ENCODE measurements at places on chromosomes 3 and 15. TPM values are rescaled to one million over a fixed set of nuclear protein-coding genes. Genes with fewer than 3 reads are reported as not detected.

DNA sequence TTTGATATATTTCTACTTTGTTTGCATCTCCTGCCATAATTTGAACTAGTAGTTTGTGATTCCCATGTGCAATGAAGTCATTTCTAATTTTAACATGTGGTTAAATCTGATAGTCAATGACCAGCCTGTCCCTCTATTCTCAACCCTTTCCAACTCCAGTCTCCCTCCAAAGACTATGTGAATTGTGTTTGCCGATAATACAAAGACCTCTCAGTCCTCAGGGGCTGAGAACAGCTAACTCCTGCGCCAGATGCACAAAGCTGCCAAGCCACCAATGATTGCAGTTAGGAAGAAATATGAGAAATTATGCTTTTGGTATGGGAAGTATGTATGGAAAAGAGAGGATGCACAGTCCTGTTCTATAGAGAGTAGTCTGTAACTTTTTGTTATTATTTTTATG is 54.0 kb downstream of the KCNH8 start:
- no peak overlapping the region for H3K4me3 ChIP-seq
- DNase-seq, result no peak
- H3K4me1 ChIP-seq, result no peaks in the 10 kb centered on the region

The SPRED1 gene
- total RNA-seq, result 57.7 TPM

The CHRFAM7A gene
- total RNA-seq, result 9.6 TPM

The PRRT3 gene
- total RNA-seq, result 2.1 TPM

GRCh38 chr15:101070024-101070423 is 150.9 kb downstream of the LRRK1 start:
- no peaks in the 10 kb centered on the region for H3K27me3 ChIP-seq
- peak overlapping the region; percentile 54 for H3K27ac ChIP-seq
- peak; percentile 24 for DNase-seq
- H3K4me3 ChIP-seq, result no peak overlapping the region
- peaks cover 27% of the 10 kb centered on the region for H3K36me3 ChIP-seq

- no peaks in the 10 kb centered on the region for H3K36me3 ChIP-seq
- H3K4me3 ChIP-seq, result no peak overlapping the region
- DNase-seq, result no peak
- no peak overlapping the region for H3K27ac ChIP-seq
- no peaks in the 10 kb centered on the region for H3K4me1 ChIP-seq
- no peaks in the 10 kb centered on the region for H3K27me3 ChIP-seq
Measured at GRCh38 chr3:65259946-65260345, 572.1 kb upstream of the ADAMTS9 start.

DNA sequence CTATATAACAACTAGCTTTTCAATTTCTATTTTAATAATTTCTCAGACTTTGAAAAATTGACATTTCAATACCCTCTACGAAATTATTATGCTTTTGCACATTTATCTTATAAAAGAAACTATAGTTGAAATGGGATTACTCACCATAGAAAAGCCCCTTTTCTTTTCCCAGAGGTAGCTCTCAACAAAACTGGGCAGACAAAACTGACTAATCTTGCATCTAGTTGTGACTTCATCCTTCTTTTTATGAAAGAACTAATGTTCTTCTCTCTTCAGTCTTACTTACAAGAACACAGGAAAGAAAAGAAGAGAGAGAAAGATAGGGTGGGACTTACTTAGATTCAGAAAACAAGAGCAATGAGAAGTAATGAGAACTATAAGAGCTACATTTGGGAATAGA is 61.0 kb downstream of the GPR160 start:
- H3K27me3 ChIP-seq, result no peaks in the 10 kb centered on the region
- H3K27ac ChIP-seq, result no peak overlapping the region
- no peak for DNase-seq
- H3K4me3 ChIP-seq, result no peak overlapping the region
- H3K36me3 ChIP-seq, result peaks cover 100% of the 10 kb centered on the region

- H3K4me1 ChIP-seq, result peaks cover 6% of the 10 kb centered on the region
- H3K27ac ChIP-seq, result no peak overlapping the region
- DNase-seq, result no peak
- no peak overlapping the region for H3K4me3 ChIP-seq
- no peaks in the 10 kb centered on the region for H3K36me3 ChIP-seq
Measured at GRCh38 chr3:108528459-108529252, 18.3 kb upstream of the MYH15 start.

- DNase-seq, result no peak
- no peaks in the 10 kb centered on the region for H3K36me3 ChIP-seq
- H3K4me1 ChIP-seq, result no peaks in the 10 kb centered on the region
- H3K27me3 ChIP-seq, result no peaks in the 10 kb centered on the region
- no peak overlapping the region for H3K4me3 ChIP-seq
- no peak overlapping the region for H3K27ac ChIP-seq
Measured at GRCh38 chr3:156469456-156469855, 85.5 kb downstream of the SSR3 start.

- H3K27me3 ChIP-seq, result no peaks in the 10 kb centered on the region
- H3K27ac ChIP-seq, result no peak overlapping the region
- DNase-seq, result no peak
Measured at GRCh38 chr15:62344806-62345539, 179.9 kb upstream of the C2CD4B start.

The CCR9 gene
- not detected for total RNA-seq

The CD80 gene
- 8.6 TPM for total RNA-seq

DNA sequence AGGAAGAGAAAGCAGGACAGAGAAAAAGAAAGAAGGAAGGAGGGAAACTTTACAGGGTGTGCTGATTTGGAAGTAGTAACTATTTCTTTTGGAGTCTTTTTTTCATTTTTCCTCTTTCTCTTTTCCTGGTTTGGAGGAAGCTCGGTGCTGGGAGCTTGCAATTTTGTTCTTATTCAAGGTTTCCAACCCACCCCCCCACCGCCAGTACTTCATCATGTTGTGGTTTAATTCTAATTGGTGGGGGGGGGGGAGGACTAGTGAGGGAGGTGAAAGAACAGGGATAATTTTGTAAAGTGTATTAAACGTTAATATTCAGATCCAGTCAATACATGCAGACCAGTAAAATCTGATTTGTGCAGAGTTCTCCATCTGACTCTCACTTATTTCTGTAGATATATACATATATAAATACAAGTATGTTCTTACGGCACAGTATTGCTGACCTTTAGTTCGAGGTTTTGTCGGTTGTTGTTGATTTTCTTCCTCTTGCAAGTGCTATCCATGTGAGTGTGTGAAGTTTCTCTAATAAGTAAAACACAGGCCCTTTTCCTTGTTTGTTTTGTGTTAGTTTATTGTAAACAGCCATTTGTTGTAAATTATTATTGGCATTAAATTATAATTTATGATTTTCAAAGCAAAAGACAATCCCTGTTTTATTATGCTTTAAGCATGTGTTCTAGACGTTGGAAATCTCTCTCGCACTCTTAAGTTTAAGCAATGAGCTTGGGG is 9.3 kb downstream of the NR2F2 start:
- H3K27ac ChIP-seq, result peak overlapping the region; percentile 90
- H3K36me3 ChIP-seq, result peaks cover 13% of the 10 kb centered on the region
- H3K4me3 ChIP-seq, result peak overlapping the region; percentile 71
- DNase-seq, result no peak
- H3K27me3 ChIP-seq, result peaks cover 14% of the 10 kb centered on the region
- H3K4me1 ChIP-seq, result peaks cover 17% of the 10 kb centered on the region

GRCh38 chr3:145942052-145942451 is 218.9 kb downstream of the PLOD2 start:
- H3K4me3 ChIP-seq, result no peak overlapping the region
- no peaks in the 10 kb centered on the region for H3K36me3 ChIP-seq
- DNase-seq, result no peak
- no peaks in the 10 kb centered on the region for H3K4me1 ChIP-seq
- H3K27ac ChIP-seq, result no peak overlapping the region

GRCh38 chr3:33061782-33062181 is 35.2 kb downstream of the GLB1 start:
- H3K4me3 ChIP-seq, result no peak overlapping the region
- DNase-seq, result no peak
- H3K4me1 ChIP-seq, result peaks cover under 1% of the 10 kb centered on the region
- H3K36me3 ChIP-seq, result peaks cover 84% of the 10 kb centered on the region
- H3K27ac ChIP-seq, result no peak overlapping the region

GRCh38 chr3:71442652-71443042 is 140.9 kb downstream of the FOXP1 start:
- H3K4me1 ChIP-seq, result peaks cover 81% of the 10 kb centered on the region
- H3K27ac ChIP-seq, result peak overlapping the region; percentile 82
- no peaks in the 10 kb centered on the region for H3K36me3 ChIP-seq
- no peaks in the 10 kb centered on the region for H3K27me3 ChIP-seq
- no peak for DNase-seq

DNA sequence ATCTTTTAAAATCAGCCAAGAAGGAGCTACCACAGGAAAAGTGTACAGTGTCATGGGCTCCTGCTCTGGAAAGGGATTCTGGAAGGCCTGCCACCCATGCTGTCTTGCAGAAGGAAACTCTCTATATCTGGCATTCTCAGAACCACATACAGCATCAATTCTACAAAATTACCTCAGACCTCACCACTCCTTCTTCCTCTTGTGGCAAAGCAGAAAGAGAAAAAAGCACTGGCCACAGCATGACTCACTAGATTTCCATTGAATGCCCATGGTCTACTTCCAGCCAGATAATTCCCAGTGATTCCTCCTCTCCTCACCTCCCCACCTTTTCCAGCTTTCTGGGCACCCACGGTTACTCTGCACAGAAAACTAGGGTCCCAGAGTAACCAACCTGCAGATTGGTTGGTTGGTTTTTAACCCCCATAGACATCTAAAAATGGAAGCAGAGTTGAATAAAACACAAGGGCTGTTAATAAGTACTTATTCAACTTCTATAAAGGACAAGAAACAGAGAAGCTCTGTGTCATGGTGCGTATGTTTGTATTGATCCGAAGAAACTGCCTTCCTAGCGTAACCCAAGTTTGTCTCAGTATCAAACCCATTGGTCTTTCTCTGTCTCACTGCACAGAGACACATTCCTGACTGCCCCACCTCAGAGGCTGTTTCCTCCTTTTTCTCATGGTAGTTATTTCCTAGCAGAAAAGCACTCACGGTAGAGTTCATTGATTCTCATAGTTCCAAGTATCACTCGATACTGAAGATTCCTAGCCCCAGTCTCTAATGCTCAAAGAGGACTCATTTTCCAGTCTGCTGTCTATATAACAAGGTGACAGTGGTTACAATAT is 67.7 kb downstream of the LDHAL6B start:
- H3K4me3 ChIP-seq, result no peak overlapping the region
- no peaks in the 10 kb centered on the region for H3K4me1 ChIP-seq
- no peak overlapping the region for H3K27ac ChIP-seq
- H3K36me3 ChIP-seq, result peaks cover 5% of the 10 kb centered on the region
- no peaks in the 10 kb centered on the region for H3K27me3 ChIP-seq

DNA sequence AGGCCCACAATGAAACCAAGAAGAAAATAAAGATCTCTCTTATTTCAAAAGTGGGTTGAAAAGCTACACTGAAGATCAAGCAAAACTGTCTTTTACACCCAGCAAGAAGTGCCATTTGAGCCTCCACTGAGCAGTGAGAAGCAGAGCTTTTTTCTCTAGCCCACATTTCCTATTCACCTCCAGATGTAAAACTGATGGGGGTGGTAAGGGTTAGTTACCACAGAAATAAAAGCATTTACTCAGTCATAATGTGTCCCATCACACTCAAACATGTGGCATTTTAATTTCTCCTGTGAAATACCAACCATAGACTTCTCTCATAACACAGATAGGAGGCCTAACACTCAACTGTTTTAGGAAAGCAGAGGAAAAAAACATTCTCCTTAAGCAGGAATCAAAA is 21.0 kb downstream of the IFT57 start:
- H3K4me1 ChIP-seq, result no peaks in the 10 kb centered on the region
- no peaks in the 10 kb centered on the region for H3K27me3 ChIP-seq
- no peak overlapping the region for H3K4me3 ChIP-seq
- peaks cover 27% of the 10 kb centered on the region for H3K36me3 ChIP-seq

GRCh38 chr3:56019490-56020146 is 448.6 kb downstream of the ERC2 start:
- H3K4me1 ChIP-seq, result peaks cover 4% of the 10 kb centered on the region
- DNase-seq, result no peak
- no peaks in the 10 kb centered on the region for H3K36me3 ChIP-seq
- no peaks in the 10 kb centered on the region for H3K27me3 ChIP-seq
- H3K27ac ChIP-seq, result no peak overlapping the region

The RPL39L gene
- 4.8 TPM for total RNA-seq

The KIF23 gene
- total RNA-seq, result 1.3 TPM

DNA sequence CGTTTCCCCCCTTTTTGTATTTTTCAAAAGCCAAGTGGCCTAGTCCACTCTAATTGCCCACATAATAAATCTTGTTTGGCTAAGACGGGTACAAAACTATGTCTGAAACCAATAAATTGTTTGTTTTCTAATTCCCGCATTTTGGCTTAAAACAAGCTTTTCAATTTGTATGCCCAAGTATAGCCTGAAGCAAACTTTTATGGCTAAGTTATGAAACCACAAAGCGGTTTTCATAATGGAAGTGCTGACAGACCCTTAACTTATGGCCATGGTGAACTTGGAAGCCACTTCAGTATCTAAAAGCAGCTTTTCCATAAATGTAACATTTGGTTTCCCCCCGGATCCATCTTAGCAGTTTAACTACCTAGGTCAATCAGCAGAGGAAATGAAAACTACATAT is 29.9 kb upstream of the POLR2M start:
- no peak overlapping the region for H3K4me3 ChIP-seq
- no peak for DNase-seq
- H3K27ac ChIP-seq, result no peak overlapping the region

DNA sequence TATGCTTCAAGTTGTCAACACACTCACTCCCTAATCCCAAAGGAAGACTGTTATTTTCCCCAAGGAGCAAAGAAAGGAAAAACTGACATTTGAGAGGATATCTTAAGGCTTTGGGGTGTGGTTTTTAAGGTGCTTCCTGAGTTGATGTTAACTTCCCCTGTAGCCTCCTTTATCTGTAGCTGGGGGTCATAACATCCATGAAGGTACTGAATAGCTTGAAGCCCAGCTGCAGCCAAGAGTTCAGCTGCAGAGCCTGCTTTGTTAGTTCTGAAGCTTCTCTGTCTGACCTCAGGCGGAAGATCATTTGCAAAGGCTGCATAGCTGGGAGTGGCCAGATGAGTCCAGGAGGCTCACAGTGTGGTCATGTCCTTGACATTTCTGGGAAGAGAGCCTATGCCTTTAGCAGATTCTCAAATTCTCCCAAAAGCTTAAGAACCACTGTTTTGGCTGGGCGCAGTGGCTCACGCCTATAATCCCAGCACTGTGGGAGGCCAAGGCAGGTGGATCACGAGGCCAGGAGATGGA is 165.4 kb downstream of the SV2B start:
- H3K4me3 ChIP-seq, result no peak overlapping the region
- H3K27me3 ChIP-seq, result peaks cover 3% of the 10 kb centered on the region
- no peak for DNase-seq
- H3K4me1 ChIP-seq, result peaks cover 7% of the 10 kb centered on the region

Measured in lower lobe of right lung (tissue), 2 donors.